Coronary artery (tissue), 2 donors: ENCODE measurements at places on chromosomes 3 and 15.

GRCh38 chr3:12458901-12459300 lies 25.4 kb upstream of the TSEN2 start:
- no peak for DNase-seq

GRCh38 chr3:66712210-66712609 lies 211.4 kb upstream of the LRIG1 start:
- DNase-seq: no peak

- no peak for DNase-seq
Observed at GRCh38 chr3:192892981-192893700, 24.5 kb downstream of the MB21D2 start.

GRCh38 chr15:51046799-51047449 lies 47.8 kb downstream of the TNFAIP8L3 start:
- no peak for DNase-seq

DNA sequence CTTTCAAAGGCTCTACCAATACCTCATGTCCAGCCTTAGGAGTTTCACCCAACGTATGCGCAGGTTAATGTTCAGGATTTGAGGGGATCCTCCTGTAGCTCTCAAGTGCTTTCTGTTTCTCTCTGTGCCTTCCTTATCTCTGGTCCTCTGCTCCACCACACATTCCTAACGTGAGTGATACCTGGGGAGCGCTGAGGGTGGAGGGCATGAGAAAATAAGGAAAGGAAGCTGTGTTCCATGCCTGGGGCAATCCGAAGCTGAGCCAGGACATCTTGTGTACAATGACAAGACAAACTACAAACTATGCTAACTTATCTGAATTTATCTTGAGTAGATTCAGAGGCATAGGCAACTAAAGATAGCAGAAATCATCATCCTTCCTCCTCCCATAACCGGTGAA lies 136.4 kb downstream of the SST start:
- no peak for DNase-seq

- DNase-seq: no peak
Observed at GRCh38 chr15:83658430-83659416, 4.8 kb downstream of the ADAMTSL3 start.

GRCh38 chr3:37223141-37223558 lies 48.8 kb upstream of the LRRFIP2 start:
- DNase-seq: no peak
